ENCODE measurements at places on chromosomes 12 and 14.

GRCh38 chr14:103328941-103329340 is 5.1 kb upstream of the EIF5 start:
- DNase-seq: no peak

GRCh38 chr14:70140614-70141013 is 48.1 kb downstream of the SLC8A3 start:
- DNase-seq: no peak

DNA sequence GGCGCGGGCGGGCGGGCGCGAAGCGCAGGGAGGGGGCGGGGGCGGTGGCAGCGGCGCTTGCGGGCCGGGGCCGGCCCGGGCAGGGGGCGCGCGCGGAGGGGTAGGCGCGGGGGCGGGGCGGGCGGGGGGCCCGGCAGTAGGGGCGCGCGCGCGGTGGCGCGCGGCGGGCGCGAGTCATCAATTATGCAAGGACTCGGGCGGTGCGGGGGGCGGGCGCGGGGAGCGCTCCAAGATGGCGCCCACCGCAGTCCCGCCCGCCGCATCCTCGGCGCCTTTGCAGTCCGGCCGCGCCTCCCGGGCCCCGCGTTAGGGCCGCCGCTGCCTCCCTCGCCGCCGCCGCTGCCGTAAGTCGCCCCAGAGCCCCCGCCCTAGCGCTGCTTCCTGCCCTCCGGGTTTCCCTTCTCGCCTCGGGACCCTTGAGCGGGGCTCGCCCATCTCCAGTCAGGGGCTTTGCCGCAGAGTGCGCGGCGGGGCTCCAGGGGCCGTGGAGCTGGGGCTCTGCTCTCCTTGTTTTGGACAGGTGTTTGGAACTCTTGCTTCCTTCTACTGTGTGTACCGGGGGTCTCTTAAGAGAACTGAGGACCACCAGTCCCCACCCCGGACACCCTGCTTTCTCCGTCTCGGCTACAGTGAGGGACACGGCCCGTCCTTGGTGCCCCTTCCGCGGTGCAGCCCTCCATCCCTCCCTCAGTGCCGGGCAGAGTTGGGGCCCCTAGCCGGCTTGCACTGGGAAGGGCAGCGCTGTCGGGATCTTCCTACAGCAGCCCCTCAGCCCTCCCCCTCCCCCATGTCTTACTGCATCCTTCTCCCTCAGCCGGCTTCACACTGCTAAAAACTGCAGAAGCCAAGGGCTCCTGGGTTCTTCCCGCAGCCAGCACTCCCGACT is at the start of gene SCN8A:
Gene SCN8A (plus strand): TSS at position 218 of the 886 bp plus-strand sequence. CDS start 71,585 bp downstream, outside the sequence.
- peak; percentile 92 for DNase-seq

GRCh38 chr14:33647385-33647786 is 303.5 kb downstream of the EGLN3 start:
- no peak for DNase-seq

DNA sequence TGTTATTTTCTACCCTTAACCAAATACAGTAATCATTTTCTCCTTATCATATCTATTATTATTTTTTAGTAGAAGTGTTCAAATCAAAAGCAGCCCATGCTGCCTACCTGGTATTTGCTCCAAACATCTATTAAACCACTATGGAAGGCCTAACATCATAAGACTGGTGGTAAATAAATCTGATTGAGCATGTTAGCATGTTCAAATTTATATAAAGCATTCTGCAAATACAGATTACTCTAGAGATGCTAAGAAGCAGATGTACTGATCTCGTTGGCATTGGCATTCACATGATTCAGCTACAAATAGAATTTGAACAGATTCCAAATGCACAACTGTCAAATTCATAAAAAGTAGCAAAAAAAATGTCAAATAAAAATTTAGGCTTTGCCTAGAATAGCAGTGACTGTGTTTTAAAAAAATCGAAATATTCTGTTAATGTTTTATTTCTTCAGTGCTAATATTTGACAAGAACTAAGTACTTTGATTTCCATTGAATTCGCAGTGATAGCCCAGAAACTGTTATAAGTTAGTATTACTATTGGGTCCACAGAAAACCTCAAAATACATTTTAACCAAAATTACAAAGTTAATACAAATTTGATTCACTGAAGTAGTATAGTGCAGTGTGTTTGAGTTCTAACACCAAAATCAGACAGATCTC is 9.4 kb upstream of the OSBPL8 start:
- DNase-seq: no peak

- no peak for DNase-seq
Observed at GRCh38 chr14:91058042-91058581, 2.3 kb downstream of the RPS6KA5 start.

GRCh38 chr14:96739200-96739910 is 57.8 kb upstream of the VRK1 start:
- no peak for DNase-seq

DNA sequence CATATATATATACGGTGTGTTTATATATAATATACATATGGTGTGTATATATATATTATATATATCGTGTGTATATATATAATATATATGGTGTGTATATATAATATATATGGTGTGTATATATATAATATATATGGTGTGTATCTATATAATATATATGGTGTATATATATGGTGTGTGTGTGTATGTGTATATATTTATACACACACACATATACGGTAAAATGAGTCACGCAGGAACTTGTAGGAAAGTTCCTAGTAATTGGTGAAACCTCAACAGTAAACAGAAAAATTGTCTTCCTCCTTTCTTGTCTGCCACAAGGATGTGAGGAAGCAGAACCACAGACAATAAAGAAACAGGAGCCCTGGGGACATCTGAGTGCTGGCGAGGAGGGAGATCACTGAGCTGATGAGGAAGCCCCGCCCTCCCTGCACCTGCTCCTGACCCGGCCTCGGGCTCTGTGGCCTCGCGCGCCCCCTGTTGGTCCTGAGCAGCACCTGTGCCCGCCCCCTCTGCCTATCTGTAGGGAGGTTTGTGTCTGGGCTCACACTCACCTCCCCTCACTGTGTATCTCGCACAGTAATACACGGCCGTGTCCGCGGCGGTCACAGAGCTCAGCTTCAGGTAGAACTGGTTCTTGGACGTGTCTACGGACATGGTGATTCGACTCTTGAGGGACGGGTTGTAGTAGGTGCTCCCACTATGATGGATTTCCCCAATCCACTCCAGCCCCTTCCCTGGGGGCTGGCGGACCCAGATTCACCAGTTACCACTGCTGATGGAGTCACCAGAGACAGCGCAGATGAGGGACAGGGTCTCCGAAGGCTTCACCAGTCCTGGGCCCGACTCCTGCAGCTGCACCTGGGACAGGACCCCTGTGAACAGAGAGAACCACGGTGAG is 1079.4 kb downstream of the TMEM121 start:
- peak; percentile 79 for DNase-seq

DNA sequence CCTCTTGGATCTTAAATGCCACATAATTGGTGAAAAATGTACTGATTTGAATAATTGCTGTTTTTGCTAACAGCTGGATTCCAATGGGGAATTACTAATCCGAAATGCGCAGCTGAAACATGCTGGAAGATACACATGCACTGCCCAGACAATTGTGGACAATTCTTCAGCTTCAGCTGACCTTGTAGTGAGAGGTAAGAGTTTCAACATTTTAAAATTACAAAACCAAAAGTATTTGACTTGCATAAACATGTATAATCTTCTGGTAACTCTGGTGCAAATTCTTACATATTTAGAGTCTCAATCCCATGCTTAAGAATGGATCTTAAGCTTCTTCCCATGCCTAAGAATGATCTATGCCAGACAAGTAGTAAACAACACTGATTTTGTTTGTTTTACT is 229.1 kb upstream of the PDZRN4 start:
- DNase-seq: no peak

GRCh38 chr14:67748312-67748711 is 46.6 kb downstream of the RDH12 start:
- no peak for DNase-seq

DNA sequence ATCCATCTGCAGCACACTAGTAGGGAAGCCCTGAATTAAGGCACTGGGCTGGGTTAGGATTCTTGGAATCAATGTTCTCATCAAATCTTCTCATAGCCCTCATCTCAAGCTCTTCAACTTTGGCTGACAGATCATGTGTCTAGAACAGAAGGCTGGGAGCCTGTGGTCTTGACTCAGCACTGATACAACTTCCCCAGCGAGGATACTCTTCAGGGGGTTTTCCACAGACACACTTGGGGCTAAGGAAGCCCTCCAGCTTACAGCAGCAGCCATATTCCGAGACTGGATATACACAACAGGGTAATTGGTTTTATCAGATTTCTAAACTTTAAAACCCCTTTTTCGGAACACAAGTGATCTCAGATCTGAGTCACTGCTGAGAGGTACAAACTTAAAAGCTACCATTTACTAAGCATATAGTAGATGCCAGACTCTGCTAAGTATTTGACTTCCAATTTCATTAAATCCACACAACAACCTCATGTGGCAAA is 3.5 kb downstream of the FMNL3 start:
- DNase-seq: no peak

DNA sequence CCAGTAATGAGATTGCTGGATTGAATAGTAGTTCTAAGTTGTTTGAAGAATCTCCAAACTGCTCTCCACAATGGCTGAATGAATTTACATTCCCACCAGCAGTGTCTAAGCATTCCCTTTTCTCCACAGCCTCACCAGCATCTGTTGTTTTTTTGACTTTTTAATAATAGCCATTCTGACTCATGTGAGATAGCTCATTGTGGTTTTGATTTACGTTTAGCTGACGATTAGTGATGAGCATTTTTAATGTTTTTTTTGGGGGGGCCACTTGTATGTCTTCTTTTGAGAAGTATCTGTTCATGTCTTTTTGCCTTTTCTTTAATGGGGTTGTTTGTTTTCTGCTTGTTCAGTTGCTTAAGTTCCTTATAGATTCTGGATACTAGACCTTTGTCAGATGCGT is 8.1 kb upstream of the SLC15A5 start:
- no peak for DNase-seq

- DNase-seq: no peak
Observed at GRCh38 chr12:108340037-108340436, 926 bp upstream of the CMKLR1 start.

GRCh38 chr12:20314328-20314727 is 54.0 kb upstream of the PDE3A start:
- no peak for DNase-seq

DNA sequence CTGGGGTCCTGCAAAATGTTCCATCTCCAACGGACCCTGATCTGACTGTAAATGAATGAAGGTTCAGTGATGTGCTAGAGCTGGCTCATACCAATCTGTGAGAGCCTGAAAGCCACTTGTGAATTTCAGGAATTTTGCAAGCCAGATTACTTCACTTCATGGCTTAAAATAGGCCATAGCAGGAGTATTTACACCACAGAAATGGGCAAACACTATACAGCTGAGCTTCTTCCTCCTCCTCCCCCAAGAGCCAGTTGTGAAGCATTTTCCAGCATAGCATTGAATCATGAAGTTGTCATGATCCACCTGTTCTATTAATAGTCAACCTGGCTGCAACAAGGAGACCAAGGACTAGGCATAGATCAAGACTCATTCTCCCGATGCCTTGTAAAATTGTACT is 141.3 kb upstream of the RASSF8 start:
- no peak for DNase-seq

- DNase-seq: no peak
Observed at GRCh38 chr12:109767456-109767855, 53.8 kb downstream of the FAM222A start.

GRCh38 chr12:70241845-70242244 is 1.4 kb upstream of the CNOT2 start:
- no peak for DNase-seq

DNA sequence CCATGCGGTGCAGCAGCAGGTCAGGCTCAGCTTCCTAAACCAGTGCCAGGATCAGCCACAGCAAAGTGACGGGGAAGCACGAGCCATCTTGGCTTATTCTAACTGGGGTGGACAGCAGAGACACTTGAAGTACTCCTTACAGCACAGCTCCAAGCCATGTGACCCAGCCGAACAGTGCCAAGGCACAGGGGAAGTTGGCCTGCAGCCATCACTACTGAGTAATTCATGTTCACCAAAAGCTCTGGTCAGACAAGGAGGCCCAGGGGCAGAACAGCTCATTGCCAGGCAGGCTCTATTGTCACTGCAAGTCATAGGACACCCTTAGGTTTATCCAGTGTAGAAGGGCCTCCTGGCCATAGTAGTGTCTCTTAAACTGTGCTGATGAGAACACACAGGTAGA is 23.4 kb upstream of the SLC35F4 start:
- no peak for DNase-seq

GRCh38 chr14:77085538-77085937 is 12.5 kb upstream of the CIPC start:
- DNase-seq: no peak

GRCh38 chr12:132771126-132771838 is 9.7 kb upstream of the ANKLE2 start:
- DNase-seq: no peak

DNA sequence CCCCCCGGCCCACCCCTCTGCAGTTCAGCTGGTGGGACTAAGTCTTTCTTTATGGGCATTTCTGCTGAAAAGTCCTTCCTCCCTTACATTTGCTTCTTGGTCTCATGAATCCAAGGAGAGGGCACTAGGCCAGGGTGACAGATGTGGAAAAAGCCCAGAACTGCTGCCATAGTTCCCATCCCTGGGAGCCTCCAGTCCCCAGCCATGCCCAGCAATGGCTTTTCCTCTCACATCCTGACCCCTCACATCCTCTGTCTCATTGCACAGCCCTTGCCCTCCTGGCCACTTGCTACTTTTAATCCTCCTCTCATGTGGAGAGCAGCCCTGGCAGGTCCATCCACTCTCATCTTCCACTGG is 122.5 kb downstream of the ZFP36L1 start:
- no peak for DNase-seq
